ENCODE measurements at places on chromosomes 4 and X.

DNA sequence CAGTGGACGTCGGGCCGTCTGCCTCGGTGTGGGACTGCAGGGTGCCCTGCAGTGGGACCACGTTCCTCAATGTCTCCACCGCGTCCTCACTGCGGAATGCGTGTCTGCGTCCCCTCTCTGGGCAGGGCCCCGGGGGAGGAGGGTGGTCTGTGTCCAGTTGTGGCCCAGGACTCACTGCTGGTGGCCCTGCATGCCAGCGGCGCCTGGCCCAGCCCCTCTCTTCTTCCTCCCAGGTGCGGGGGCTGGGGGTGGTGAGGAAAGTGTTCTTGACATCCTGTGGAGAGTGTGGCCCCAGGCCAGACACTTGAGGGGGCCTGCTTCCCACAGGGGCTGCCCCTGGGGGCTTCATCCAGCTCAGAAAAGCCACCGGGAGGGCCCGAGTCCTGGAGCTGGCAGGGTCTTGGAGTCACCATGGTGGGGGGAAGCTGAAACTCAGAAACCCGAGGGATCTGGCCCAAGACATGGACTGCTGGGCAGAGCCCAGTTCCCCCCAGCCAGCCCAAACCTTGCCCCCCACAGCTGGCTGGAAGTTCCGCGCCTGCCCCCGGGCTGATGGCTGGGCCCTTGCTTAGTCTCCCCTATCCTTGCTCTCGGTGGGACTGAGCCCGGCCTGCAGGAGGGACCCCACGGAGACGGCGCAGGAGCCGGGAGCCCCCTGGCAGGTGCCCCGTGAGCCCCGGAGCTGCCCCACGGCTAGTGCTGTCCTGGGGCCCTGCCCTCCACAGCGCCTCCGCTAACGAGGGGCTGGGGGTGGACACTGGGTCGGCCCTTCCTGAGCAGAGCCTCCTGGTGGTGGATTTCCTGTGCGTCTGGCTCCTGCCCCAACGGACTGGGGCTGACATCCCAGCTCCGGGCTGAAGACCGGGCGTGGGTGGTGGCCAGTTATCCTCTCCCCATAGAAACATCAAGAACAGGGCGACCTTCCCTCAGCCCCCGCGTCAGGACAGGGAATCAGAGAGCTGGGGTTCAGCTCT, 2.9 kb downstream of the DOK7 start:
- no peak for DNase-seq

DNA sequence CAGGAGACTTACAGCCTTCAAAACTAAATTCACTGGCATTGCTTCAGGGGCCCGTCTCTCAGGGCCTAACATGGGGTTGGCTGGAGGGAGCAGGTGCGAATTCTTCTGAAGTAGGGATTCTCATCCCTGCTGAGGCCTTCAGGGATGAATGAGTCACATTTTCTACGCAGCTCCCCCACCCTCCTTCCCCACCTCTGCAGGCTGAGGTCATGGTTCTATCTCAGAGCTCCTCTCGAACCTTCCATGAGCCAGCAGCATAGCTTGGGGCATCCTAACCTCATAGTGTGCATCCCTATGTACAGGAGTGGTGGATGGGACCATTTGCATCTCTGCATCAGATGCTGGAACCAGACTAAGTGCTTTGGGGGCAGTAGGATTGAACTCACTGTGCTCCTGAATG, 309.2 kb downstream of the EVC2 start:
- no peak for DNase-seq

- DNase-seq = no peak
Measured at GRCh38 chrX:65667157-65667502, 324 bp upstream of the MSN start.

DNA sequence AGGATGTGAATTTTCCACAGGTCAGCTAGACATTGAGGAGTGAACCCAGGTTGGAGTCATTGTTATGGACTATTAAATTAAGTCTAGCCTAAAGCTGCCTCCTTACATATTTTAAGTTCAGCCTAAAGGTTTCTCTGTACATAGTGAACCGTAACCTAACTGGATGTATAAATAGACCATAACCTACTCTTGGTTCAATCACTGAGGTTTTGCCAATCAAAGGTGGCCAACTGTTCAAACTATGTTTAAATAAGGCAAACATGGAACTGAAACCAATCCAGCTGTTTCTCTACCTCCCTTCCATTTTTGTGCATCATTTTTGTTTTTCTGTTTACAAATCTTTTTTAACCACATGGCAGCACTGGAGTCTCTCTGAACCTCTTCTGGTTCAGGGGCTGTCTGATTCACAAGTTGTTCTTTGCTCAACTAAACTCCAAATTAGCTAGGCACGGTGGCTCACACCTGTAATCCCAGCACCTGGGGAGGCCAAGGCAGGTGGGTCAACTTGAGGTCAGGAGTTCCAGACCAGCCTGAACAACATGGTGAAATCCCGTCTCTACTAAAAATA, 43.9 kb upstream of the SFRP2 start:
- DNase-seq = no peak

- DNase-seq = no peak
Measured at GRCh38 chr4:186699298-186699697, 24.4 kb downstream of the FAT1 start.

DNA sequence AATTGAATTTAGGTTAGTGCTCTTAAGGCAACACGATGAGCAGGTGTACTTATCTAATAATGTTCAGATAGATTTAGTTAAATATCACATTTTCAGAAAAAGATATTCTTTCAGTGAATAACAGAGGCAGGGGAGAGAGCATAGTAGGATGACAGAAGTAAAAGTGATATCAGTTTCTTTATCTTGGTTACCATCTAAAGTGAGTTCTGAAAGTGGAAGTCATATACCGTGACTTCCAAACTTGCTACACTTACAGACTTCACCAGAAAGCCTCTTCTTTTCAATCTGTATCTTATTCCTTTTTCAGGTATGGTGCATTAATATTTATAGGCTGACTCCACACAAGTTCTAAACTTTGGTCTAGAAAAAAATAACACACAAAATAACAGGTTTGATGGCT, 124.9 kb downstream of the POU4F2 start:
- no peak for DNase-seq

- DNase-seq = no peak
Measured at GRCh38 chr4:48205107-48205506, 64.5 kb downstream of the TEC start.

DNA sequence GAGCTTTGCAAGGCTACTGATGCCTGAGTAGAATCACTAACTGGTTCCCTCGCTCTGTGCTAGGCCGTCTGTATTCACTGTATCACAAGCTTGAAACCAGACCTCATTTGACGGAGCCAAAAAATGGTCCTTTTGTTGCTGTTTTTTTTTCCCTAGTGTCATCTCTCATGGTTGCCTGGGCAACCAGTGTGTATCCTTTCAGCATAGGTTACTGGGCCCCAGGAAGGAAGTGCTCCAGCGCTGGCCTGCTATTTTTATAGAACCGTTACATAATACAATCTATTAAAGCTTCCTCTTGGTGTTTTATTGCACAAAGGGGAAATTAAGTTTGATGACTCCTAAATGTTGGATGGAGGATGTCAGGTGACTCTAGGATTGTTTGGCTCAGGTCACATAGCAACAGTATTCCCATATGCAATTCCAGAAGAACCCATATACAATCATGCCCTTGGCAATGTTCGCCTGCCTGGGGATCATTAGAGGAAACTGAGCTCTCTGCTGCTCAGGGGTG, 220.4 kb downstream of the SPRY1 start:
- DNase-seq = peak; percentile 79

DNA sequence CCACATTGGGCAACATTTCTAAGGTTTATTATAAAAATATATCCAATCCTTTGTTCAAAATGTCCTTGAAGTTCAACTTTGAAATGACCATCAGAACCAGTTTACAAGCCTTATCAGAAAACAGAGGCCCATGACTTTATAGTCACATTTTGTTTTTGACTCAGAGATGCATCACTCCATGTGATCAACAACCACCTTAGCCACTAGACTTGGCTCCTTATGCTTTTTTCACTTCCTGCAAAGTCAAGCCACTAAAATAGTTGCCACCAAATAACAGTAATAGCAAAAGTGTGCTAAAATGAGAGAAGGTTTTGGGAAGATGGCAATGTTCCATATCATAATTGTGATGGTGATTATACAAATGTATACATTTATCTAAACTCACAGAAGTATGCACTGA, 181.7 kb downstream of the MAML3 start:
- no peak for DNase-seq

GRCh38 chr4:72513227-72513626, 55.8 kb downstream of the ADAMTS3 start:
- DNase-seq = no peak

GRCh38 chr4:142752202-142752786, 93.8 kb downstream of the INPP4B start:
- no peak for DNase-seq

DNA sequence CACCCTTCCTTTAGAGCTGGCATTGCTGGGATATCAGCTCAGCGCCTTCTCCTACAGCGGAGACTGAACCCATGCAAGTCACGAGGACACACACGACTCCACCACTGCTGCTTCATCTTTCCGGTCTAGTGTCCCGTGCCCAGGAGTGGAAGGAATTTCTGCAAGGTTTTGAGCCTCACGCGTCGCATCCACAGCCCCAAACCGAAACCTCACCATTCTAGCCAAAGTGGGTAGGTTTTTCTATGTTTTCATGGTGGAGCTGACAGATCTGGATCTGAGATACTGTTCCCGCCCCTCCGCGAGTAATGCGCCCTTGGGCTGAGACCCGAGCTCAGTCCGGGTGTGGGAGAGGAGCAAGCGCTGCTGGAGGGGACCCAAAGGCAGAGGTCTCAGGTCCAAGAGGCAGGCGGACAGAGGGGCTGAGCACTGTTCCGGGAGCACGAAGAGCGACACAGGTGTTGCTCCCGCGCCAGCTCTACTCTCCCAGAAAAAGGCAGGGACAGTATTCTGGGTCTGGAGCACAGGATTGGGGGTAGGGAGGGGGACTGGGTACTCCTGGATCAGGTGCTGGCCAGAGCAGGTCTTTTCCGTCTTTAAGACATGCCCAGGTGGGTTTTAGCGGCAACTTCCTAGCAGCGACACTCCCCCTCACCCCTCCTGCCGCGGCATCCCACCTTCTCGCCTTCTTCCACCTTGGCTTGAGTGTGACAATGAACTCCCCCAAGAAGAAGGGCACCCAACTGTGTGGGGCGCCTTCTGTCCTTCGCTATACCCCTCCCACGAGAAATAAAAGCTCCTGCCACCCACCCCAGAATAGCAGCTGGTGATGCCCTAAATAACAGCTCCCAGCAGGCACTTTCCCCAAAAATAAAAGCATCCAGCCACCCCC, 1.8 kb downstream of the EPHA5 start:
- DNase-seq = no peak

DNA sequence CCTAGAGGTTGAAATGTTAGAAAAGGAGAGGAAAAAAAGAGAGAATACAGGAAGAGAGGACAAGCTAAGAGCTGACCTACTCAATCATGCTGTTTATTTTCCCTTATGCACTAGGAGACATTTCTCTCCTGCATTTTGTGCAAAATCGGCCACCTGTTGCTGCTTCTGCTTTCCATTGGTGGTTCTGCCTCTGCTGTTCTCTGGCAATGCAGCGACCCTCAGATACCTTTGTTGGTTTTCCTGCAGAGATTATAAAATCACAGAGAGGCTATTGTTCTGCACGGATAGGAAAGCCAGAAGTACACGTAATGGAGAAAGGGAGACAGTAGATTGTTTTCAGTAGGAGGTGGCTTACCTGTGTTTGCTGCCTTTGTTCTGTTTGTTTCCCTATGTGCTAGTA, 108.9 kb downstream of the UNC5C start:
- DNase-seq = no peak

DNA sequence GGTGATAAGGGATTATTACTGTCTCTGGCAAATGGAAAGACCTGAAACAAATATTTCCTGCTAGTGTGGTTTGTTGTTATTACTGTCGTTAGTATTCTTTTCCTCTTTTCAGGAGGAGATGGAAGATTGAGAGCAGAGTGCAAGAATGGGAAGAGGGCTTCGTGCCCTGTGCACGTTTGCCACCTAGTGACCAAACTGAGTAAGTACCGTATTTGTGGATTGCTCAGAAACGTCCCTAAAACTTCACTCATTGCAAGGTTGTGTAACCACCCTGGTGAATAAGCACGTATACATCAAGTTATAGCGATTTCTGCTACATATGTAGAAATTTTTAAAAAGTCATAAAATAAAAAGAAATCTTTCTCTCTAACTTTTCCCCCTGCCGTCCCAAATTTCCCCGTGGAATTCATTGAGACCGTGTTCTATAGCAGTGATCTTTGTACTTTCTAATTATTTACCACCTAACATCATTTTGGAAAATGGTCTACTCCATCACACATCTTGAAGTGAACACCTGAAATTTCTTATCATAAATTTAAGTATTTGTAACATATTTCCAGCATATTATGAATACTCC, 24.3 kb downstream of the LINC00632 start:
- peak; percentile 21 for DNase-seq

DNA sequence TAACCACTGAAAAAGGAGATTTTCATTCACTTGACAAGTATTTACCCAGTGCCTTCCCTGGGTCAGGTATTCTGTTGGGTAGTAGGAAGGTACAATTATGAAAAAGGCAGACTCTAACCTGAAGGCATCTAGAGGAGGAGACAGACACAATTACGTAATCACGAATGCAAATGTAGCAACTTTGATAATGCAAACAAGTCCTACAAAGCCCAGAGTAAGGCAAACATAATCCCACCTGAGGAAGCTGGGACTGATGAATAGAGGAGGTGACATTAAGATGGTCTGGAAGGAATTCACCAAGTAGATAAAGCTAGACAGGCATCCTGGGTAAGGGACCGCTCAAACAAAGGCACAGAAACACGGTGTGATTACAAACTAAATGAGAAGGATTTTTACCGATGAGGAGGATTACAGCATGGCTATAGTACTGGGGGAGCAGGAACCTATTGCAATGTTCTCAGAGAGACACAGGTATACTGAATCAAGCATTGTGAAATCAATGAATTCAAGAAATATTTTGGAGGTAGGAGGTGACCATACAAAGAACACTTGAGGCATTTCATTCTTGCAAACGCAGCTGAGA, 37.1 kb downstream of the TMEM150C start:
- no peak for DNase-seq

GRCh38 chr4:41814565-41814964, 66.0 kb upstream of the PHOX2B start:
- DNase-seq = no peak

GRCh38 chrX:101037231-101037630, 14.7 kb downstream of the TRMT2B start:
- DNase-seq = no peak

GRCh38 chrX:139930401-139930800, 2.5 kb downstream of the ATP11C start:
- DNase-seq = no peak

DNA sequence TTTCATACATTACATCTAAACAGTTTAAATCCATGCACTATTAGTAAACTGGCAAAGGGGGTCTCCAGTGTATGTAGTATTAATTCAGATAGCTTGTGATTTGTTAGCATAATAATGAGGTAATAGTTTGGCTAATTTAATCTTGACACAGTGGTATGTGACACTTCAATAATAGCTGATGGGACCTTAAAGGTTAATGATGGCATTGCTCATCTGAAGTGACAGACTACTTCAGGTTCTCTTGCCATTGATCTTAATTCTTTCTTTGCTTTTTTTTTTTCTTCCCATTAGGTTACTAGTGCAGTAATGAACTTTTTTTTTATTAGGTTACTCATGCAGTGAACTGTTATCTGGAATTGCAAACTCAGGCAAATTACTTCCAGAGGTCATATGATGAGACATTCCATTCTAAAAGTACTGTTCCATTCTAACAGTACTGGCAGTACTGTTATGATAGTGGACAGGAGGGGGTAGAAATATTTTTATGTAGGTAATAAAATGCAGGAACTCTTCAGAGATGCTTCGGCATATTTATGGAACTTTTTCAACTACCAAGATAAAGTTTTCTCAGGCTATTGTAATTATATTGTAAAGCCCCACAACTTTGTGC, 911.3 kb upstream of the LCORL start:
- no peak for DNase-seq

GRCh38 chrX:134603806-134604700, 54.2 kb downstream of the PLAC1 start:
- DNase-seq = no peak
